GM18507 (cell line): ENCODE measurements at places on chromosomes 3 and 15.

GRCh38 chr15:67190813-67191212 lies 63.6 kb downstream of the AAGAB start:
- DNase-seq: no peak

DNA sequence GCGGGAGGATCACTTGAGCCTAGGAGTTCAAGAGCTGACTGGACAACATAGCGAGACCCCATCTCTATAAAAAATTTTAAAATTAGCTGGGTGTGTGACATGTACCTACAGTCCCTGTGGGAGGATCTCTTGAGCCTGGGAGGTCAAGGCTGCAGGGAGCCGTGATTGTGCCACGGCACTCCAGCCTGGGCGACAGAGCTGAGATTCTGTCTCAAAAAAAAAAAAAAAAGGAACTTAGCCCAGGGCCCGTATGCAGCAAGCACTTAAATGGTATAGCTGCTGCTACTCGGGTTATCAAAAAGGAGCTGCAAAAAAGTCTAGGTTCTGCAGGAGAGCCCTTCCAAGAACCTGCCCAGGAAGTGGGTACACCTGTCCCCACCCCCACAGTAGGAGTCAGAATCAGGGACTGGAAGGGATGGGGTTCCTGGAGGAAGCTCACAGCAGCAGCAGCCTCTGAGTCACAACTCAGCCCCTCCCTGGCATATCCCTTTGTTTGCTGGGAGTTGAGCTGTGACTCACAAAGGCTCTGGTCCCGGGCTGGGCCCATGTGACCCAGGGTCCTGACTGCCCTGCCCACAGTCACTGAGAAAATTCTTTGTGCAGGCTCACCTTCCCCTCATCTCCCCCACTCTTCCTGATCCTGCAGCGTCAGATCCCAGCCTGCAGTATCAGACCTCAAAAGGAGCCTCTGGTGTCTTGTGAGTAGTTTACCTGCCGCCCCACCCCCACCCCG lies at the start of gene SPATA12:
SPATA12 (plus strand) TSS at position 576 of the 733 bp plus-strand sequence. CDS start 13,031 bp downstream, outside the sequence.
- no peak for DNase-seq

DNA sequence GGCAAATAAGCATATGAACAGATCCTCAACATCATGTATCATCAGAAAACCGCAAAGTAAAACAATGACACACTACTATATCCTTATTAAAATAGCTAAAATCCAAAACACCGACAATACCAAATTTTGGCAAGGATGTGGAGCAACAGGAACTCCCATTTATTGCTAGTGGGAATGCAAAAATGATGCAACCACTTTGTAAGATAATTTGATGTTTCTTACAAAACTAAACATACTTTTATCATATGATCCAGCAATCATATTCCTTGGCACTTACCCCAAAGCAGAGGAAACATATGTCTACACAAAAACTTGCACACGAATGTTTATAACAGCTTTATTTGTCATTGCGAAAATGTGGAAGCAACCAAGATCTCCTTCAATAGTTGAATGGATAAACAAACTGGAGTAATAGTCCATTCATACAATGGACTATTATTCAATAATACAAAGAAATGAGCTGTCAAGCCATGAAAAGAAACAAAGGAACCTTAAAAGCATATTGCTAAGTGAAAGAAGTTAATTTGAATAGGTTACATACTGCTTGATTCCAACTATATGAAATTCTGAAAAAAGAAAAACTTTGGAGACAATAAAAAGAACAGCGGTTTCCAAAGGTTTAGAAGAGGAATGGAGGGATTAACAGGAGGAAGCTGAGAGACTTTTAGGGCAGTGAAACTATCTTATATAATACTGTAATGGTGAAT lies 172.0 kb downstream of the VPS13C start:
- DNase-seq: no peak

DNA sequence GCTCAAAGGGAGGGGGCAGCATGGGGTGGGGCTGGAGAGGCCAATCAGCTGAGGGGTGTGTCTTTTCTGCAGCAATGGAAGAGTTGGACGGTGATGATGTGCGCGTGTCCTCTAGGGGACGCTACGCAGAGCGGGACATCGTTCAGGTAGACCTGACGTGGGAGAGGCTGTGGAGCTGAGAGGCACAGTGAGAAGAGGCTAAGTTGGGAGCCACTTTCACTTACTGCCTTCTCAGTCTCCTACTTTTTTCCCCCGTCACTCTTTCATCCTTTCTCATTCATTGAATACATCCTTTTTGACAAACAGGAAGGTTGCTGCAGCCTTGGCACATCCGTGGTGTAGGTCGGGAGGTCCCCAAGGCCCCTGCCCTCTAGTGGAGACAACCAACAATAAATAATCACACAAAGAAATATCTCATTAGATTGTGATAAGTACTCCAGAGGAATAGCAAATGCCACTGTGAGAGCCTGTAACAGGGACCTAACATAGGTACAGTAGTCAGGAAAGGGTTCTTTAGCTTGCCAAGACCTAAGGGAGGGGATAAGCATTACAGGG lies 4.4 kb upstream of the BRPF1 start:
- DNase-seq: no peak

- no peak for DNase-seq
These were observed 34.9 kb upstream of the UMPS start for GRCh38 chr3:124695369-124695768.

GRCh38 chr3:126758882-126759281 lies 54.8 kb downstream of the CHCHD6 start:
- DNase-seq: no peak

GRCh38 chr3:154251610-154252009 lies 72.7 kb downstream of the DHX36 start:
- DNase-seq: no peak

- no peak for DNase-seq
These were observed 221.8 kb downstream of the SNRPN start for GRCh38 chr15:25176616-25176923.

GRCh38 chr3:49411535-49411967 lies 225 bp downstream of the RHOA start:
- DNase-seq: no peak
